HEK293T (cell line): ENCODE measurements at places on chromosomes 5 and 9.

DNA sequence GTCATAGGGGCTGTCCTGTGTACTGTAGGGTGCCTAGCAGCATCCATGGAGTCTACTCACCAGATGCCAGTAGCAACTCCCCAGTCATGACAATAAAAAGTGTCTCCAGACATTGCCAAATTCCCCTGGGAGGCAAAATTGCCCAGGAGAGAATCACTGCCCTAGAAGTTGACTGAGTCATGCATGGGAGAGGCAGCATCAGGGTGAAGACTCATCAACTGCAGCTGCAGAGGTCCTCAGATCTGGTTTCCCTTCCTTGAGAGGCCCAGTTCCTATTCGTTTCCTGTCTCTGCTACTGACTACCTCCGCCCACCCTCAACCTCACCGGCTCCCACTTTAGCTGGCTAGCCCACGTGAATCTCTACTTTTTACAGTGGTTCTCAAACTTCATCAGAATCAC lies 88.6 kb upstream of the AGXT2 start:
- DNase-seq = no peak

GRCh38 chr9:36980148-36980974 lies 53.7 kb downstream of the PAX5 start:
- peak; percentile 37 for DNase-seq

DNA sequence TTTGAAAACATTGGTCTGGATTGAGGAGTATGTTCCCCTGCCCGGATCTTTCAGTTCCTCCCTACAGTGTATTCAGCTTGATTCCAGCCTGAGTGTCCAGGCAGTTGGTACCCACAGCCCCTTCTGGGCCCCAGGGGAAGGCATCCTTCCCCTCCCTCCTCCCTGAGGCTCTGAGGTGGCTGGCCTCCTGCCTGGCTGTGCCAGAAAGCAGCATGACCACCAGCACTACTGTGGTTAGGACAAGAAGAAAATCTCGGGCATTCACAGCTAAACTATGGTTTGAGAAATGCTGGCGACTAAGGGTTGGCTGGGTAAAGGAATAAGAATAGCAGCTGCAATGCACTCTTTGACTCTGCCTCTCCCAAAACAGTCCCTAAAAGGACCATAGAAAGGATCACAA lies 84.6 kb upstream of the LIFR start:
- no peak for DNase-seq

DNA sequence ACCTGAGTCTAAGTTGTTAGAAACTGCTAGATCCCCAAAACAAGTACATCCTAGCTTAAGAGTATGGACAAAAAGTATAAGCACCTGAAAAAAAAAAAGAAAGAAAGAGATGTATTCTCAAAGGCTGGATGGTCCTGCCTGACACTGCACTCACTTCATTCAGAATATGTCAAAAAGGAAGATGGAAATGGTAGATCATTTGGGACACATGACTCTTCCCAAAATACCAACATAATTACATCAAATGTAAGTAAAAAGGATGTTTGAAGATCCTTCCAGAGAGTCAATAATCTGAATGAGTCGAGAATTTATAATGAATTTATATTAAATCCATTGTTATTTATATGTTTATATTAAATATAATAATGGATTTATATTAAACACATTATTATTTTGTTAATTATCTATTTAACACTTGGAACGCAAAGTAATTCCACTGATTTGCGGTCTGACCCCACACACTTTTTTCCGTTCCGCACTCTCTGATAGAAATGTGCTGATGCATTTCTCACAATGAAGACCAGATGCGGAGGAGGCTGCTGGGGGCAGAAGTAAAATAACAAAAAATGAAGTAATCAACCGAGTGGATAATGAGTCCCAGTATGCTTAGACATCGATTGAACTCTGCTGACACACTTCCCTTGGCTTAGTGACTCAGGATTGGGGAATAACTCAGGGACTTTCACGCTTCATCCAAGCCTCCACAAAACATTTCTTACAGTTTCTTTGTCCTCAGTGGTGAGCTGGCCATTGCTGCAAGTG lies 201.2 kb downstream of the ADAMTS12 start:
- no peak for DNase-seq
